ENCODE measurements at places on chromosomes 11 and 22.

DNA sequence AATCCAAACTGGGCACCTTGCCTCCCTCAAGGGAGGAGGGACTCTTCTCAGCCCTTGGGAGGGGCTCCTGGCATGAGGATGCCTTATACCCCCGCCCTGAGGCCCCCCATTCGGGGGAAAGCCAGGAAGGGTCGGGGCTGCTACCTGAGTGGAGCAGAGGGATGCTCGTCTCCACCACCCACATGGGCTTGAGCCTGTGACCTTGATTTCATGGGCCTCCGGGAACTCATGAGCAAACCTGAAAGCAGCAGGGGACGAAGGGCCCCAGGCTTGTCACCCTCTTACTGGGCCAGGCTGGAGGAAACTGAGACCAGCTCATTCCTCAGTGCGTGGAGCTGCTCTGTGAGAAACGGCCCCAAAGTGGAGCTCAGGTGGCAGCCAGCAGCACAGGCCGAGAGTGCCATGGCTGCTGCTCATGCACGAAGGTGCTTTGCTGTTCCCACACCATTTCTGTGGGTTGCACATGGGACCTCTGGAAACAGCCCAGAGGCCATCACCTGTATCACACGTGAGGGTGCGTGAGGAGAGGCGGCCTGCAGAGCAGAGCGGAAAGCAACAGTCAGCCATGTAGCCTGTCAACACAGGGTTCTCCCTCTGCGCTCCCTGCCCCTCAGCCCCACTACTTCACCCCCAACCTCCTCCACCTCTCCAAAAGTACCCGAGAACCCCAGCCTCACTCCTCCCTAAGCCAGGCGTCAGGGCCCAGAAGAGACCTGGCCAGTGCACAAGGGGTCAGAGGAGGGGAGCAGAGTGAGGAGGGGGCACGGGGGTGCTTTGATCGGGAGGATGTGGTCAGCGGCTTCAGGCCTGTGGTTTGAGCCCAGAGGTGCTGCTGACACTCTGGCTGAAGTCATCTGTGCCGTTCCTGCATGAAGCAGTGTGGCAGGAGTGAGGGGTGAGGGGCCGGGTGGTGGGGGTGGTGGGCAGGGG is 14.1 kb upstream of the IL2RB start:
- DNase-seq = peak; percentile 83

GRCh38 chr11:129800655-129801054 is 15.0 kb upstream of the TMEM45B start:
- DNase-seq = no peak

- DNase-seq = no peak
Measured at GRCh38 chr11:11422411-11423128, 69.5 kb upstream of the CSNK2A3 start.

GRCh38 chr11:86099874-86100273 is 31.0 kb upstream of the PICALM start:
- no peak for DNase-seq

DNA sequence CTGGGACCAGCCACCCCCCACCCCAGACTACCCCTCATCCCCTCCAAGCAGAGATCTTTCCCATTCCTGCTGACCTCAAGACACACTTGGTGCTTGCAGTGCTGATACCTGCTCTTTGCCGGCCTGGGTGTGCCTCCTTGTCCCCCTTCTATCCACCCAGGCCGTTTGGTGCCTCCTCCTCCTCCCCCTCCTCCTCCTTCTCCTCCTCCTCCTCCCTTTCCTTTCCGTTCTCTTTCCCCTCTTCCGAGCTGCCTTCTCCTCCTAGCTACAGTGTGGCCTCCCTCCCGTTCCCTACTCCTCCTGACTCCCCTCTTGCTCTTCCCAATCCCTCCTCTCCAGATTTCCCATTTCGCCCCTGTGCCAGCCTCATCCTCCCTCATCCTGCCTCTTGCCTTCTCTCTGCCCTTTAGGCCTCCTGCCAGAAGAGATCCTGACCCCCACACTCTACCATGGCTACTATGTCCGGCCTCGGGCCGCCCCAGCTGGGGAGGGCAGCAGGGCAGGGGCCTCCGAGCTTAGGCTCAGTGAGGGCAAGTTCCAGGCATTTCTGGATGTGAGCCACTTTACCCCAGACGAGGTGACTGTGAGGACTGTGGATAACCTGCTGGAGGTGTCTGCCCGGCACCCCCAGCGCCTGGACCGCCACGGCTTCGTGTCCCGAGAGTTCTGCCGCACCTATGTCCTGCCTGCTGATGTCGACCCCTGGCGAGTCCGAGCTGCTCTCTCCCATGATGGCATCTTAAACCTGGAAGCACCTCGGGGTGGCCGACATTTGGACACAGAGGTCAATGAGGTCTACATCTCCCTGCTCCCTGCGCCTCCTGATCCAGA is 712 bp downstream of the HSPB2 start:
- no peak for DNase-seq
